Memory B cell (primary cell): ENCODE measurements at places on chromosomes 6 and 20.

- no peak for DNase-seq
These were observed 21.2 kb downstream of the C6orf132 start for GRCh38 chr6:42120895-42121865.

GRCh38 chr6:66321017-66321416, 614.0 kb upstream of the EYS start:
- no peak for DNase-seq

GRCh38 chr20:23587631-23588030, 18.1 kb downstream of the CST9 start:
- no peak for DNase-seq

DNA sequence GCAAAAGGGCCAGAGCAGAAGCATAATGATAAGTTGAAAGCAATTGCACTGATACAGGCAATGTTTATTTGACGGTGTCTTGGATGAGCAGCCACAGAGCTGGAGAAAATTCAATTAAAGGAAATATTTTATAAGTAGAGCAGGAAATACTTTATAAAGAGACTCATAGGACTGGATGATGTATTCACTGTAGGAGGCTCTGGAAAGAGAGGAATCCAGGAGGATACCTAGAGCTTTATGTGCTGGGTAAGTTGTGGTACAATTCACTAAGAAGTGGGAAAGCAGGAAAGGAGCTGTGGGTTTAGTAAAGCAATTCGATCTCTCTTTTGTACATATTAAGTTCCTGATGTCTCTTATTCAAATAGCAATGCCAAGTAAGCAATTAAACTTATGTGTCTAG, 86.3 kb downstream of the C6orf118 start:
- no peak for DNase-seq

DNA sequence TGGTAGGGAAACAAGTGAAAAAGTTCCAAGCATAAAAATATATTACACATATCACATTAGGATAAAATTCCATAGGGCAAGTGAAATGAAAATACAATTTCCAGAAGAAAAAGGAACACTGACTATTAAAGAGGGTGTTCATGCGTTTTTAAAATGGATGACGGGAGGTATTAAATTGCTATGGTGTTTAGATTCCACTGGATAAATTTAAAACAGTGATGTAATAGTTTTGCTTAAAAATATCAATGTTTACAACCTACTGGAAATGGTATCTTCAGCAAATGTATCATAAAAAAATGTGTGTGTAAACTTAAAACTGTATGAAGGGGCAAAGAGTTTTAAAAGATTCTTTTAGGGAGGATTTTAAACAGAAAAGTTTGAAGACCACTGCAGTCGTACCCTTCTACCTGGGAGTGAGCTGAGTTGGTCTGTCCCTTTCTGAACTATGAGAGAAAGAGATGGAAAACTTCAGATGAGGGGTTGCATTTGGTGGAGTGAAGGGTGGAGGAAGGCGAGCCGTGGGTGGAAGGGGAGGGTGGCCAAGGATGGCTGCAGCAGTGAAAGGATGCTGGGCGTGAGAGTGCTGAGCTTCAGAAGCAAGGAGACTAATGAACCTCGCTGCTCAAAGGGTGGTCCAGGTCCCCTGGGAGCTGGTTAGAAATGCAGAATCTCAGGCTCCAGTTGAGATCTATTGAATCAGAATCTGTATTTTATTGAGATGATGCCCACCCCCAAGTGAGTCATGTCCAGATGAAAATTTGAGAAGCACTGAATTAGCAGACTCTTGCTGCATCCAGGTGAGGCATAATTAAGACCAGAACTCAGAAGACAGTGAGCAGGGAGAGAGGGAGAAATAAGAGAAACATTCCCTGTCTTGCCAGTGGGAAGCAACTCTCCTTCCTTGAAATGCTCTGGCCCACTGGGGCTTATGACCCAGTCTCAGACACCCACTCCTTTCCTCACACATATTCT, 54.5 kb upstream of the MRPS10 start:
- DNase-seq, result no peak

- no peak for DNase-seq
These were observed 139.9 kb downstream of the MYB start for GRCh38 chr6:135320721-135321621.

DNA sequence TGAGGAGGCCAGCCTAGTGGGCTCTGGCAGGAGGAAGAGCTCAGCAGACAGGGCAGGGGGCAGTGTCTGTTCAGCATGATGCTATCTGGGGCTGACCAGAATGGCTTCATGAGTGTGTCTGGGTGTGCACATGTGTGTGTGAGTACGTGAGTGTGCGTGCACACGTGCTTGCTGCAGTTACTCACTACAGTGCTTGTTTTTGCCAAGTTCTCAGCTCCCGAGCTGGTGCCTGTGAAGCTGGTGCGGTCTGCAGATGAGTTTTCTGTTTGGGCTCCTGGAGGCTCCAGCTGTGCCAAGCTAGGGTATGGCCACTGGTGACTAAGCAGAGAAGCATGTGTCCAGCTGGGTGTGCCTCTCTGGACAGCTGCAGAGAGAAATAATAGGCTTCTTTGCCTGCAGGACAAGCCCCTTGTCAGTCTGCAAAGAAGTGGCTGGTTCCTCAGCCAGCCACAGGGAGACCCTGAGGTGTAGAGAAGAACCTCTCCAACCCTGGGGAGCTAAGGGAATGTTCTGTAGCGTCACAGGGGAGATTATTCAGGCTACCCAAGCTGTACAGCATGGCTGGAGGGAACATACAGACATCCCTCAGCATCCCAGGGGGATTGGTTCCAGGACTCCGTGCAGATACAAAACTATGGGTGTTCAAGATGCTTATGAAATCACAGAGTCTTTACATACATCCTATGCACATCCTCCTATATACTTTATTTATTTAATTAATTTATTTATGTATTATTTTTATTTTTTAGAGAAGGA, 40.2 kb upstream of the FAM50B start:
- DNase-seq, result no peak

- no peak for DNase-seq
These were observed 272.0 kb downstream of the ADGB start for GRCh38 chr6:146870760-146871159.

- DNase-seq, result no peak
These were observed 10.8 kb downstream of the SERAC1 start for GRCh38 chr6:158157064-158157764.

DNA sequence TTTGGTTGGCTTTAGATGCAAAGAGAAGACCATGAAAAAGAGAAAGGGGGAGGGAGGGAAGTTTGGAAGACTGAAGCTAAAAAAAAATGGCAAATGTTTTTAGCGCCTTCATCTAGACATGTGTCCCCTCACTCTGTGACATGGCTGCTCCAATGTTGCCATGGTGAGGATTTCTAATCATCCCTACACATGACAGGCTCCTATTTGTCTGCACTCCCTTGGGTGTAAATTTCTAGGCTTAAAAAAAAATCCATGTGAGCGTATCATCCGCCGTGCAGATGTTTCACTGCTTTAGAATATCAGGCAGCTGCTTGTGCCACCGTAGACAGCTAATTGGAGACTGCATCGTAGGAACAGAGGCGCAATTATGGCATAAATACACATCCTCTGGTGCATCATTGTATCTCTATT, 761.1 kb upstream of the MMS22L start:
- no peak for DNase-seq

DNA sequence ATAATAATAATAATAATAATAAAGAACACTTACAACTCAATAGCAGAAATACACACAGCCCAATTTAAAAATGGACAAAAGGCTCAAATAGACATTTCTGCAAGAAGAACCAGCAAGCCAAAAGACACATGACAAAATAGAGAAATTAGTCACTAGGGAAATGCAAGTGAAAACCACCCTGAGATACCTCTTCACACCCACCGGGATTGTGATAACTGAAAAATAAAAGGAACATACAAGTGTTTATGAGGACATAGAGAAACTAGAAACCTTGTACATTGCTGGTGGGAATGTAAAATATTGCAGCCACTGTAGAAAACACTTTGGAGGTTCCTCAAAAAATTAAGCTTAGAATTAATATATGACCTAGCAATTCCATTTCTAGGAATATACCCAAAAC, 59.2 kb downstream of the ZDHHC14 start:
- no peak for DNase-seq

GRCh38 chr6:123316733-123317323, 319.9 kb downstream of the TRDN start:
- DNase-seq, result no peak

DNA sequence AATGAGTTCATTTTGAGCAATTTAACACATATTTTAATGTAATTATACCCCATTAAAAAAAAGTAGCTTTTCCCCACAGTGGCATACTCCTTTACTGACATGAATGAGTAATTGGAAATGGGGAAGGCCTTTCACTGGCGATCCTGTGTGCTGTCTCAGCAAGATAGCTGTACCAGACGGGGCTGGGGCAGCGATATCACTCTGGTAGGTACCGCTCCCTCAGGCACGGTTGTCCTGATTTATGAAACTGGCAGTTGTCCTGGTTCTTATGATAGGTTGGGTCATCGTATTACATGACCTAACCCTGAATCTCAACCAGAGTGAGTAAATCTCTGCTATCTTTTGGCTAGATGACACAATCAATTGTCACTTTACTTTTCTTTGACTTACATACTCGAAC, 355.0 kb upstream of the MAP3K7 start:
- DNase-seq, result no peak

- DNase-seq, result no peak
These were observed 76.1 kb downstream of the IRF4 start for GRCh38 chr6:467671-468082.

DNA sequence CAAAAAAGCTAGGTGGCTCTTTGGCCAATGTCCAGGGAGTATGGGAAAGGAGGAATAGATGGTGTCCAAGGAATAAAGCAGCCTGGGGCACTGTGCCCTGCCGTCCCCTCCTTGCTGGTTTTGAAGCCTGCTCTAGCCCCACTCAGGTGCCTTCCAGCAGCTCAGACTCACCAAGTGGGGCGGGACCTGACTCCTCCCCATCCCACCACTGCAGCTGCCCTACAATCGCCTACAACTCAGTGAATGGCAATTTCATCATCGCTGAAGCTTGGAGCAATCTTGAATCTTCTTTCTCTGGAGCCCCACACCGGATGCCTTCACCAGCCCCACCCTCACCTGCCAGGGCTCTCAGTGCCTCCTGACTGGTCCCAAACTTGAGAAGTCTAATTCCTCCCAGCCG, 56.4 kb upstream of the NXT1 start:
- DNase-seq, result no peak

GRCh38 chr6:164185471-164185871, 771.0 kb downstream of the QKI start:
- no peak for DNase-seq

- no peak for DNase-seq
These were observed 51.7 kb downstream of the FAM50B start for GRCh38 chr6:3900744-3901336.

DNA sequence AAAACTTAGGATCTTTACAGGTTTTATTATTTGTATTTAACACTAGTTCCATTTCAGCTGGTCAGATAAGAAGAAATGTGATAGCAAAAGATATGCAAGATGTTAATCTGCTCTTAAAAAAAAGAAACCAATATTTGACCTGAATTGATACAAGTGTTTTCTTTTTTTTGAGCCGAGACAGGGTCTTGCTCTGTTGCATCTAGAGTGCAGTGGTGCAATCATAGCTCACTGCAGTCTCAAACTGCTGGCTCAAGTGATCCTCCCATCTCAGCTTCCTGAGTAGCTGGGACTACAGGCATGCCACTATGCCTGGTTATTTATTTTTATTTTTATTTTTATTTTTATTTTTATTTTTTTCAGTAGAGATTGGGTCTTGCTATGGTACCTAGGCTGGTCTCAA, 133.0 kb downstream of the GMPR start:
- DNase-seq, result no peak

DNA sequence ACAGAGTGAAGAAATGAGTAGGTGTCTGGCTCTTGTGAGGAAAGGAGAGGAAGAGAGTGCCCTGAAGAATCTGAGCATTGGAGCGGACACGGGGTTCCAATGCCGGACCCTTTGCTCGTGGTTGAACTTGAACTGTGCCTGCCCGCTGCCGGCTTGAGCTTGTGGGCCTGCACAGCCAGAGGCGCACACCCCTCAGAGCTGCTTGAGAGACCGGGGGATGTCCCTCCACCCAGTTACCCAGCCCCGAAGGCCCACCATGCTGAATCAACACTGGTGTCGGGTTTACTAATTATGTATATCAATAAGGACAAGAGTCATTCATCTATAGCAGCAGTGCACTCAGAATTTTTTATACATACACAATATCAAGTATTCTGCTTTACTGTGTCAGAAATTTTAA, 218.3 kb upstream of the CST7 start:
- DNase-seq, result no peak

DNA sequence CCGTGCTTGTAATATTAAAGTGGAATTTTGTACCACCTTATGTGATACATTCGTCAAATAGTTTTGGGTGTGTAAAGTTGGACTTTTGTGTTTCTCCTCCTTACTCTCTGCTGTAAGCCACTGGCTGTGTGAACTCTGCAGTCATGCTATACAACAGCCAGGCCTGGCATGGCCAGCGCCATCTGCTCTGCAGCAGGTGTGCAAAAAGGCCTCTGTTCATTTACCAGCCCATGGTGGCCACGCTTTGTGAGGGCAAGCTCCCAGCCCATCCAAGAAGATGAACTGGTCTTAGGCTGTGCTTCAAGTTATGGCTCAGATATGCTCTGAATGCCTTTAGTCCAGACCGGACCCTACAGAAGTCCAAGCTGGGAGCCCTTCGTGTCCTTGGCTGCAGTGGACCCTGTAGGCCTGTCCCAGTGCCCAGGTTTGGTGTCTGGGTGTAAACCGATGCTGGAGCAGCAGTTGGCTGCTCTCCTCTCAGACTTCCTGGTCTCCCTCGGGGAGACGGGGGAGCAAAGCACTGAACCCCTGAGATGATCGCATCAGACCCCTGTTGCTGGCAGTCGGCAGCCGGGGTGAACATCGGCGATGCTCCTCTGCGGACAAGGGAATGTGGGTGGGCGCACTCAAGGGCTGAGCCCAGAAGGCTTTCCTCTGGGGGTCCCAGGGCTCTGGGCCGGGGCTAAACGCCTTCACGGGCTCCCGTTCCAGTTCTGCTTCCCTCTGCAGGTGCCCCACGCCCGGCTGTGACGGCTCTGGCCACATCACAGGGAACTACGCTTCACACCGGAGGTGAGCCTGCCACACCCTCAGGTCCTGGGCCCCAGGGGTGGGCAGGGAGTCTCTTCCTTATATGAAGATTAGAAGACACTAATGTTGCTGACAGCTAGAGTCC, 28.6 kb upstream of the PCMTD2 start:
- DNase-seq, result no peak

DNA sequence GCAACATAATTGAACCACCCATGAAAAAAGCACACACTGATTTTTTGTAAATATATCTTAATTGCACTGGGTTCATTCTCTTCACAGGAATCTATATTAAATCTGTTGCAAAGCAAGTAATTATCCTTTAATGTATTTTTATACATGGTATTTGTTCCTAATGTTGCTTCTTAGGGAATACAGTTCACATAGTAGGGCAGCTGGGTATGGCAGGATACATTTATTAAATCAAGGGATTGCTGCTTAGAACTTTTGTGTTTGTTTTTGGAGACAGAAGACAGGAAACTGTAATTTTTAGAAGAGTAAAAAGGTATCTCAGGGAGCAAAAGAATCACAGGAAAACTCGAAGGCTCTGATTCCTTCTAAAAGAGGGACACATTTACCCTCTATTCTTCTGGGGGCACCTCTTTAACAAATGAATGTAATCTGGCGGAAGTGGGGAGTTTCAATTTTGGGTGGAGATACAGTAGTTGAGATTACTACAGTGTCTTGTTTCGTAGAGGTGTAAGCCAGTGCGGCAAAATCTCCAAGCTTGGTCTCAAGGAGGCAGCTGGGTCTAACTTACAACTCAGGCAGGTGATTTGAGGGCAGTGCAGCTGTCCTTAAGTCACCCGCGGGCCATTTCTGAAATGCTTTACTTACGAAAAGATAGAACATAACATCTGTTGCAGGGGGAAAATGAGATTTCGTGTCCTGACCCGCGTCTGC, 812 bp upstream of the SMIM13 start:
- DNase-seq, result no peak

- DNase-seq, result no peak
These were observed 75.0 kb upstream of the FUCA2 start for GRCh38 chr6:143586557-143586956.
